ENCODE measurements at places on chromosomes 3 and 15.

DNA sequence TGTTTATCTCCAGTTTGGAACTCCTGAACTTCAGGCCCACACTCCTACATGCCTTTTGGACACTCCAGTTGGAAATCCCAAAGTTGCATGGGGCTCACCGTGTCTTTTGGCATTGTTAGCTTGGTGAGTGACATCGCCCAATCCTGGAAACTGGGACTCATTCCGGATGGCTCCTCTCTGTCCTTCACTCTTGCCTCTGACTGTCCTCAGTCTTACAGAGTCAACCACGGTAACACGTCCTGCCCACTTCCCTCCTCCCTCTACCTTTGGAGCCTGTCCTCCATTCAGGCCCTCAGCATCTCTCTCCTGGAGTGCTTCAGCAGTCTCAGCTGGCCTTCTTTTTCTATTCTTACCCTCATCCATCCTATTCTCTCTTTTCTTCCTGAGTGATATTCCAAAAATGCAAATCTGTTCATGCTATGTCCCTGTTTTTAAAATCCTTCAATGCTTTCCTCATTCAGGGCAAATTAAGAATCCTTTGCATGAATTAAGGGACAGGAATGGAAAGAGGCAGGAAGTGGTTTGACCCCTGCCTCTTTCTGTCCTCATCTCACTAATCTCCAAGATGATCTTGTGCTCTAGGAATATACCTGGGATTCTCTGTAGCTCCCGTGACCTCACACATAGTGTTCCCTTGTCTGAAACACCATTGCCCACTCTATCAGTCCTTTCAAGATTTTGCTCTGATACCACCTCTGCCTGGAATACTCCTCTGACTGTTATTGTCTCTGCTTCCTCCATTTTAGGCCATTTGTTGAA, 42.5 kb downstream of the LPP start:
- DNase-seq: no peak

DNA sequence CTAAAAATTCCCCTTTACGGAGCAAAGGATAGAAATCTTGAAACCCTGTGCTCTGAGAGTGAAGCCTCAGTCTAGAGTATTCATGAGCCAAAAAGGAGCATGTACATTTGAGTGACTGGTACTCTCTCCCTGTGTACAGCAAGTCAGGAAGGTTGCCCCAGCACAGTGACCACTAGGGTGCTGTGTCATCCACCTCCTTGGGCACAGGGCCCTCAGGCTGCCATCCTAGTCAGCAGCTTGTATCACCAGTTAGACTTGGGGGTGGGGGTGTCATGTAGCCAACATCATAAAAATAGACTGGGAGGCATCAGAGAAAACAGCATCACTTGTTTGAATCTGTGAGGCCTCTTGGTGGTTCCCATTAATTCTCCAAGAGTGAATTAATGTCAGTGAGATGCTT, 12.0 kb downstream of the NME9 start:
- no peak for DNase-seq

GRCh38 chr3:140093742-140094141, 158.8 kb downstream of the CLSTN2 start:
- peak; percentile 74 for DNase-seq

DNA sequence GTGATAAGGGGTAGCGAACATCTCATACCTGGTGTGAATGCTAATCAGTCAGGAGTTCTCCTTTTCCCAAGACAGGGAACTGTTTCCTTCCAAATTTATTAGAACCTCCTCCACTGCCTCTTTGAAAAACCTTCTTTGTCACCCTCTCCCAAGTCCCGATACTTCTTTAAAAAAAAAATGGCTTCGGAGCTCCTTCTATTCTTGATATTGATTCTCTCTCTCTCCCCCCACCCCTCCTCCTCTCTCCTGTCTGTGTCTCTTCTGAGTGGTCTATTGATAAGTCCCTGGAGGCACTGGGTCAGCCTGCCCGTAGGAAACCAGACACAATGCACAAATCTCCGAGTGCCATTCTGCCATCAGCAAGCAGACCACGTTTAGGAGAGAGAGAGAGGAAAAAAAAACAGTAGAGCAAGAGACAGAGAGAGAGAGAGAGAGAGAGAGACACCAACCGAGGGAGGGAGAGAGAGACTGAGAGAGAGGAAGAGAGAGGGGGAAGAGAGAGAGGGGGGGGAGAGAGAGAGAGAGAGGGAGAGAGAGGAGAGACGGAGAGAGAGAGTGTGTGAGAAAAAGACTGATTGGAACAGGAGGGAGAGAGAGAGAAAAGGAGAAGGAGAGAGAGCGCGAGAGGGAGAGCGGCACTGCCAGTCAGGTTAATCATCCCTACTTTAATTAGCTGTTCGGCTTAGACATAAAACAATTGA, 160.9 kb downstream of the TIGIT start:
- DNase-seq: no peak

DNA sequence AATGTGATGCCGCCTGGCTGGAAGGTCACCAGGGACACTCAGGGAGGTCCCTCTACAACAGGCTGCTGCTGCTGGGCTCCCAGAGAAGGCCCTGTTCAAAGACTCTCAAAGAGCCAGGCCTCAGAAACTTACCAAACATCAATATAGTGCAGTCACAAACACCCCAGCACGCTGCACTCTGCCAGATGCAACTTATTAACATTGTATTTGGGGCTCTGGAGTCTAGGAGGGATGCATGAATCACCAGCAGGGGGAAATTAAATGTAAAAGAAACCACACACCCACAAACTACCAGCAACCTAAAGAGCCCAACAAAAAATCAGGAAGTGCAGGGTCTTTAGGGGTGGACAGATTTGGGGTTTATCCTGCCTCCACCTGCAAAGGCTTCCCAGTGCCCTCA, 74.6 kb upstream of the SPATA12 start:
- no peak for DNase-seq

GRCh38 chr3:165839296-165840076, 2.3 kb upstream of the BCHE start:
- DNase-seq: no peak

- no peak for DNase-seq
Observed at GRCh38 chr15:71679793-71680353, 130.5 kb upstream of the NR2E3 start.

DNA sequence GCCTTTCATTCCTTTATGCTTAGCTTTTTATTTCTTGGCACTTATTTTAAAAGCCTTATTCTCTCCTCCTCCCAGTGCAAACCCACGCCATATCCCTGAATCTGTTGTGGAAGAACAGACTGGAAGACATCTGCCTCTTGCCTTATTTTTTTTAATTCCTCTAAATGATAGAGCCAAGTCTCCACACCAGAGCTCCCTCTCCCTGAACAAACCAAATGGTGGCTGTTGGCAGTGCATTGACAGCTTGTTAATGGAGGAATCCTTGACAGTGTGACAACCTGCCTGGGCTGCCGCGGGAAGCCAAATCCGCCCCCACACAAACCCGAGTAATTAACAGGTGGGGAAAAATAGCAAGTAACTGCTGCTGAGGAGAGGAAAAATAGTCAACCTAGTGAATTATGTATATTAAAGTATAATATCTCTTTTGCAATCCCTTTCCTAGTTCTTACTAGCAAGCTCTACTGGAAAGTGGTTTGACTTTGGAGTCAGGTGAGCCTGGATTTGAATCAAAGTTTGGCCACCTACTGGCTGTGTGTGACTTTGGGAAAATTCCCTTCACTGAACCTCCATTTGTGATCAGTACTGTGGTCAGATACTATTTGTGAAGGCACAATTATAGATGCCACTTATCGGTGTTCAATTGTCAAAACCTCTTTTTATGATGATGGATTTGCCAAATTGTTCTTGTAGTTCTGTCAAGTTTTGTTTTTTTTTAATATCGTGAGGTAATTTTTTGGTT, 589.6 kb downstream of the PDCD6IP start:
- DNase-seq: no peak

- no peak for DNase-seq
Observed at GRCh38 chr3:9119331-9119730, 130.1 kb downstream of the SRGAP3 start.

DNA sequence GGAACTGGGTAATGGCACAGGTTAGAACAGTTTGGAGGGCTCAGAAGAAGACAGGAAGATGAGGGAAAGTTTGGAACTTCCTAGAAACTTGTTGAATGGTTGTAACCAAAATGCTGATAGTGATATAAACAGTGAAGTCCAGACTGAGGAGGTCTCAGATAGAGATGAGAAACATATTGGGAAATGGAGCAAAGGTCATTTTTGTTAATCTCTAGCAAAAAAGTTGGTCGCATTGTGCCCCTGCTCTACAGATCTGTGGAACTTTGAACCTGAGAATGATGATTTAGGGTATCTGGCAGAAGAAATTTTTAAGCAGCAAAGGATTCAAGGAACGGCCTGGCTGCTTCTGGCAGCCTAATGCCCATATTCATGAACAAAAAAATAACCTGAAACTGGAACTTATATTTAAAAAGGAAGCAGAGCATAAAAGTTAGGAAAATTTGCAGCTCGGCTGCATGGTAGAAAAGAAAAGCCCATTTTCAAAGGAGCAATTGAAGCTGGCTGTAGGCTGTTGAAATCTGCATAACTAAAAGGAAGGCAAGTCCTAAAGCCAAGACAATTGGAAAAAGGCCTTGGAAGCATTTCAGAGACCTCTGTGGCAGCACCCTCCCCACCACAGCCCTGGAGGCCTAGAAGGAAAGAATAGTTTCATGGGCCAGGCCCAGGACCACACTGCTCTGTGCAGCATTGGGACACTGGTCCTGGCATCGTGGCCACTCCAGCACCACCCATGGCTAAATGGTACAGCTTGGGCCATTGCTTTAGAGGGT, 182.6 kb upstream of the CD96 start:
- no peak for DNase-seq

- no peak for DNase-seq
Observed at GRCh38 chr3:8969241-8969640, 6.0 kb upstream of the RAD18 start.

GRCh38 chr15:81959196-81959595, 86.6 kb downstream of the MEX3B start:
- no peak for DNase-seq

- DNase-seq: no peak
Observed at GRCh38 chr3:179745716-179746115, 92.9 kb downstream of the USP13 start.

GRCh38 chr15:94286583-94286982, 55.2 kb downstream of the MCTP2 start:
- DNase-seq: no peak

GRCh38 chr15:82047453-82048400, 1.9 kb upstream of the MEX3B start:
- DNase-seq: no peak

DNA sequence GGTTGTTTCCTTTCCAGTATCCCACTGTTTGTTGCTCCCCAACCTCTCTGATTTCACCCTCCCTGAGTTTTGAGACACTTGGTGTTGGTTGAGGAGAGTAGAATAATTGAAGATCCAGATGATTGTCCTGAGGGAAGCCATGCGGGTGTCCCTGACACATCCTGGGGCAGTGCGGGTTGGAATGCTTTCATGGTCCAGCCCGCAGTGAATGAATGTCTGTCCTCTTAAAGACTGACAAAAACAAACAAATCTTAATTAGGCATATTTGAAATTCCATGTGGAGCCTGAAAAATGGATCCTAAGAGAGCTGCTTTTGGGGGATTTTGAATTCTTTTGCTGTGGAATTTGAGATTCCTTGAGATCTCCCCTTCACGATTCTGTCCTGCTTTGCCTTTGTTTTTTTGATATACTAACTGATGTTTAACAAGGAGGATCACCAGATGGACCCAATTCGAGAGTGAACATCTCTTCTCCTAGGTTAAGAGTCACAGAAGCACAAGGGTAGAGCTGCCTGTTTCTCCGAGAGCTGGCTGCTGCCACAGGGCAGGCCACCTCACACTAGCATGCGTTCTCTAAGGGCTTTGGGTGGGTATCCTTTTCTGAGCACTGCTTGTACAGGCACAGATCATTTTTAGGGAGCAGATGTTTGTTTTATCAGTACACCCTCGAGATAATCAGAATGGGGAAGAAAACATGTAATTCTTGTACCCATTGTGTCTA, 47.4 kb downstream of the GPR171 start:
- DNase-seq: no peak

GRCh38 chr3:49266410-49267095, 10.5 kb downstream of the C3orf62 start:
- DNase-seq: no peak

DNA sequence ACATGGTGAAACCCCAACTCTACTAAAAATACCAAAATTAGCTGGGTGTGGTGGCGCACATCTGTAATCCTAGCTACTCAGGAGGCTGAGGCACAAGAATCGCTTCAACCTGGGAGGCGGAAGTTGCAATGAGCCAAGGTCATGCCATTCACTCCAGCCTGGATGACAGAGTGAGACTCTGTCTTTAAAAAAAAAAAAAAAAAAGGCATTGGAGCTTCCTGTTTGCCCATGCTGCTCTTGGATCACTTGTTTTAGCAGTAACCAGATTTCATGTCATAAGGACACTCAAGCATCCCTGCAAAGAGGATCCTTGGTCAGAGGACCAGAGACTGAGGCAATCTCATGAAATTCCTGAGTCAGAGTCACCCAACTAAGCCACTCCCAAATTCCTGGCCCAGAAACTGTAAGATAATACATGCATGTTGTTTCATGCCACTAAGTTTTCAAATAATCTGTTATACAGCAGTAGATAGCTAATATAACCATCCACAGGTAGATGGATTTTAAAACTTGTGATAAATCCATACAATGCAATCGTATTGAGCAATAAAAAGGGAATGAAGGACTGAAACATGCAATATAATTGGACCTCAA, 82.0 kb upstream of the XXYLT1 start:
- no peak for DNase-seq

GRCh38 chr3:21889166-21889565, 138.2 kb upstream of the ZNF385D start:
- DNase-seq: no peak

GRCh38 chr3:15936312-15936711, 138.5 kb upstream of the ANKRD28 start:
- no peak for DNase-seq

- DNase-seq: no peak
Observed at GRCh38 chr3:185880600-185880999, 55.8 kb upstream of the IGF2BP2 start.

DNA sequence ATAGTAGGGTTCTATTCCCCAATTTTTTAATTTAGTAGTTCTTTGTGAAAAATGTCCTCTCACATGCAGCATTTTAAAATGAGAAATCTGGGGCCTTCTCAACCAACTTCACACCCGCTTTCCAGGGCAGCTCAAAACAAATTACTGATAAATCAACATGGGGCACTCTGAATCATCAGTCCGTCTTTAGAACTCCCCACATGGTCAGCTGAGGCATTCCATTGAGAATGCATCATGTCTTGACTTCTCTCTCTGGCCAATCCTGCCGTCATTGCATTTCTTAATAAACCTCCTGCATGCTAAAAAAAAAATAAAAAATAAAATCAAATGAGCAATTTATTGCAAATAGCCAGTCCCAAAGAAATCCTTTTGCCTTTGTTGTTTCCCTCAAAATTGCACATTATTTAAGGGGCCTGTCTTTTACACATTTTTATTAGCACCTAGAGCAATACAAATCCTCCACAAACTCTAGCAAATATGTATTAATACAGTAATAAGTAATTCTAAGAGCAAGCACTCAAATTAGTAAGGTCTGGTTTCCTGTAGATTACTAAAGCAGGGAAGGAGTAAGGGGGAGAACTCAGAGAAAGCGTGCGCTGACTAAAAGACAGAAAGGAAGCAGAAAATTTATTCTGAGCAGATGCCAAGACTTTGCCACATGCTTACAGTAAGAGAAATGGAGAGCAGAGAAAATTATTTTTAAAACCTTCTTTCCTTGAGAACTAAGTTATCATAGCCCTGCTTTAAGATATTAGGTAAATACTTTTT, 175.7 kb downstream of the TNIK start:
- DNase-seq: peak; percentile 80

GRCh38 chr15:80367661-80368060, 36.5 kb upstream of the ARNT2 start:
- no peak for DNase-seq

Measured in tibial artery (tissue), 4 donors.